ENCODE measurements at places on chromosomes 2 and 18.

DNA sequence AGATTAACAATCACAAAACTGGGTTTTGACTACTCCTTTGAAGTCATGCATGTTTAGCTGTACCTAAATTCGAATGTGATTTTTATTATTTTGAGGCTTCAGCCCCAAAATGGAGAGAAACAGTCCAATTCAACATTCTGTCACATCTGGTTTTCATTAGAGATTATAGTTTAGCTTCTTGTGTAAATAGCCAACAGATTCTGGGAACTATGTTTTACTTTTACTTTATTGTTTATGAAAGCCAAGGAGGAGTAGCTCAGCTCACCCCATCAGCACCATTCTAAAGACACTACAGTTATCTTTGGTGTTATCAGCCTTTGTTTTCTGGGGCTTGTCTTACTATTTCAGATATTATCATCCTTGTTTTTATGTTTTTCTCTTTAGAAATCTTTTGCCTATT, 465.0 kb upstream of the CWC22 start:
- DNase-seq = no peak

DNA sequence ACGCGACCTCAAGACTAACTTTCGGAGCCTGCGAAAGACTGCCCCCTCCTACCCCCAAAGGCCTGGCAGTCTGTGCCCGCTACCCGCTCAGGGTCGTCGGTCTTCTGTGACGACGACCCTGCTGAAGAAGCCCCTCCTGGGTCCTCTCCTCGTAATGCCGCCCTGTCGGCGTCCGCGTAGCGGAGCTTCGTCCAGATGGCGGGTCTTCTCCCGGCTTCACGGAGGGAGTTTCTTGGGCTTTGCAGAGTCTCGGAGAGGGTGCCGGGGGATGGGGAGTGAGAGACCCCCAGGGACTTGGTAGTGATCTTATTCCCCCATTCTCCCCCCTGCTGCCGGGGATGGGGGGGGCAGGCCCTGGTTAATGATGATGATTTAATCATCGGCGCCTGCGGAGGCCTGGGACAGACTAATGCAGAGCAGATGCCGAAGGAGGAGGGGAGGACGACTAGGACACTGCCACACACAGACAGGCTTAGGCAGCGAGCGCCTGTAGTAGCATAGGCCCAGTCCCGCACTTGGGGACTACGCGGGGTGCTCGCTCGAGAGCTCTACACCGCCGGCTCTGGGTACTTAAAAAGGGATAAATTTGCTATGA, 528 bp upstream of the PCGF1 start:
- no peak for DNase-seq

- no peak for DNase-seq
Observed at GRCh38 chr2:33502025-33502424, 25.6 kb downstream of the RASGRP3 start.

DNA sequence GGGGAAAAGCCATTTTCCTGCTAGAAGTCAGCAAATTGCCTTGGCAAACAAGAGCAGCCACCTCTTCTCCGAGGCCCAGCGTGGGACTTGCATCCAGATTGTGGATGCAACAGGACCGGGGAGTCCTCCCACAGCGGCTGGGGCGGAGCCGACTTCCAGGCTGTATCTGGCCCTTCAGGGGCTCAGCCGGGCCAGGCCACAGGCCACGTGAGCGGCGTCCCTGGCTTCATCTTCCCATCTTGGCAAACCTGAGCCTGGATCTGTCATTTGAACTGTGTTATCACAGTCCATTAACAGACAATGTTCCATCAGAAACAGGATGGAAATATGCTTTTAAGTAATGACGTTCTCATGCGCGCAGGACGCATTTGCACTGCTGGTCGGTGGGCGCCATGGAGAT, 483.5 kb upstream of the SALL3 start:
- no peak for DNase-seq

DNA sequence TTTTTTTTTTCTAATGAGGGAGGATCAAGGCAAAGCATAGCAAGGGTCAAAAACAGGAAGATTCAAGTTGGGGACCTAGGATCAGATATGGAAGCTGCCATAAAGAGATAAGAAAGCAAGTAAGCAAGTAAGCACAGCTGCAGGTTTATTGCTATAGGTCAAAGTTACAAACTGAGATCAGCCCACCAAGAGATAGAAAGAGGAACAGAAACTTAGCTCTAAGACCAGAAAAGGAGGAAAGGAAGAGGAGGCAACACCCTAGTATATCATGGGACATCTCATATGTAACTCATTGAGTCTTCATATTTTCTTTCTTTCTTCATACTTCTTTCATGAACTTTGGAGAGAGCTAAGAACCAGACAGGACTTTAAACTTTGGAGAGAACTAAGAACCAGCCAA, 295.9 kb upstream of the CRIM1 start:
- DNase-seq = no peak

GRCh38 chr2:231795525-231796327, 9.5 kb downstream of the COPS7B start:
- no peak for DNase-seq

DNA sequence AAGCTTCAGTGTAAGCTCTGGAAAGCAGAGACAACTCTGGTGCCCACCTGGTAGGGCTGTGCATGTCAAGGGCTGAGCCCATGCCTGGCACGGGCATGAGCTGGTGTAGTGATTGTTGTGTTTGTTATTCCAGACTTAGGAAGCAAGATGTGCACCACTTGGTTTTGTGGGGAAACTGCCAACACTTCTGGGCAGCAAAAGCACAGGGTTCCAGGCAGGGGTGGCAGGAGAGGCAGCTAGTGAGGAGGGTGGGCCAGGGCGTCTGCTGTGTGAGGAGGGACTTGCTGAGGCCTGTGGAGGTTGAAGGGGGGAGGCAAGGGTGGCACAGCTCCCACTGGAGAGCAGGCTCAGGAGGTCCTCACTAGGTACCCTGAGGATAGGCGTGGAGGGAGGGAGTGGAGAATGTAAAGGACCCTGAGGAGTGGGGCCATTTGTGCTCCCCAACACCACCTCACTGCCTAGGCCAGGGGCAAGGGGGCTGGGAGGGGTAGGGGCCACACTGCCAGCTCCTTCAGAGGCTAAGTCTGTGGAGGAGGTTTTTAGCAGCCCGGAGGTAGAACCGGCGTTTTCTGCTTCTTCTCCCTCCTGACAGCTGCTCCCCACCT, 104.0 kb upstream of the POU3F3 start:
- no peak for DNase-seq

GRCh38 chr18:43581936-43582519, 304.7 kb upstream of the SYT4 start:
- no peak for DNase-seq
